ENCODE measurements at places on chromosomes 5 and 9.

DNA sequence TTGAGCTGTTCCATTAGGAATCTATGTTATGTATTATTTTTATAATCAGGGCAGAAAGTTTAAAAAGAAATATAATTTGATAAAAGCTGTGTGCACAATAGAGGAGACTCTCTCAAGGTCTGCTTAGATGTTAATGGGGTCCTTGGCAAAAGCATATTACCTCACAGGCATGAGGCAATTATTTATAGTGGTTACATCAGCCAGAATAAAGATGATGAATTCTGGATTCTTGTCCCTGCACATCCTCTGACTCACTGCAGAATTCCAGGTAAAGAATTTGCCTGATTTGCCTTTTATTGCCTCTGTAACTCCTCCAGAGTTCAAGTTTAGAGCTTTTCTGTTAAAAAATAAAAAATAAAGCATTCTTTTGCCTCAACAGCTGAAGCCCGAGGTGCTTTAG lies 253.6 kb downstream of the MAST4 start:
- DNase-seq = peak; percentile 39

DNA sequence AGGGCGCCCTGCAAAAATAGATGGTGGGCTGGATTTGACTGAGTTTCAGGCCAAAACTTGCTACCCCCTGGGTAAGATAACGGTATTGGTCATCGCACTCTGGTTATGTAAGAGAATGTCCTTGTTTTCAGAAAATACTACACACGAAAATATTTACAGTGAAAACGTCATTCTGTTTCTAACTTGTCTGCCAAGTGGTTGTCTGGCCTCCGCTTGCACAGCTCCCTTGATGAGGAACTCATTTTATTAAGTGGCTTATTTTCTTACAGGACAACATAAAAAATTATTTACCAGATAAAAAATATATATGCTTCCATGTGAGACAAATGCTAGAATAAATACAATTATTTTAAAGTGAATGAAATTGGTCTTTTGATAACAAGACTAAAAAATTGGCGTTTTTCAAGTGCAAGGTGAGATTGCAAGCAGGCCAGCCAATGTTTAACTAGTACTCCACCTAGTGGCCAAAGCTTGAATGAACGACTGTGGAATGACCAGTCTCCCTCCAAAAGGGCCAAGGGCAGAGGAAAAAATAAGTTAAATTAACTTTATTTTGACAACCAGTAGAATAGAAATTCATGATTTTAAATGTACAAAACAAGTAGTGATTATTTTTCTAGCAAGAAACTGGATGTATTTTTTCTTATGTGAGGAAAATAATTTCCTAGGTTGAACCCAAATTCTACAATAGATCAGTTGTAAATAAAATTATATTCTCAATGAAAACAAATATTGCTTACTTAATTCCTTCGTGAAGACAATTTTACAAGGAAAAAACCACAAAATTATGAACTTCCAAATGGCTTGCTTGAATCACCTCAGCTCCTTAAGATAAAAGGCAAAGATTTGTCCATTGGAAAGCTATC lies 93.2 kb downstream of the ZFAND5 start:
- peak; percentile 72 for DNase-seq

GRCh38 chr5:38297830-38298608 lies 39.7 kb downstream of the EGFLAM start:
- DNase-seq = no peak

DNA sequence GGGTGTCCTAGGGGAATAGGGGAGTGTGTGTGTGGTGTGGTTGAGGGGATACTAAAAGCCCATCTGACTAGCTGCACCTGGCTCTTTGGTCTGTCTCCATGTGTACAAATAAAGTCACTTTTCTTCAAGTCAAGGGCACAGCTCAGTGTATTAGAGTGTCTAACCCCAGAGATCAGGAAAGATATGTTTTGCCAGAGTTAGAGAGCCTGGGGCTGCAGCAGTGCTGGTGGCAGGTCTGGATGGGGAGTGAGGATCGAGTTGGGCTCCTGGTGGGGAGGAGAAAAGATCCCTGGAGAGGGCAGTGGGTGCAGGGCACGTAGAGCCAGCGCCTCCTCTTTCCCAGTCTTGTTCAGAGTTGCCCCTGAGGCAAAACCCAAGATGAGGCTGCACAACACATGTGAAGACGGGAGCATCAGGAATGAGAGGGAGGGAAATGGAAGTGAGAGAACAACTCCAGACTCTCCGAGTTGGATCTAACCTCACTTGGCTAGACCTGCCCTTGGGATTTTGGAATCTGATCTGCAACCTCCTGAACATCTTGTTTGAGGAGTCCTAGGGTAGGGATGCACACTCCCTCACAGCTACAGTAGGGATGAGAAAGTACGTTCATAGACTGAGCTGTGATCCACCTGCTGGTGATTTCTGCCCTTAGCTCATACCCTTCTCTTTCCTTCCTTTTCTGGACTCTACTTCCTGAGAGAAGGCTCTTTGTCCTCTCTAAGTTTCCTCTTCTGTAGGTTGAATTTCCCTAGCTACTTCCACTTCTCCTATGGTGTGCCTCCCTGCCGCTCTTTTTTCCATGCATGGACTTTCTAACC lies 309.9 kb downstream of the ZSWIM6 start:
- DNase-seq = no peak

DNA sequence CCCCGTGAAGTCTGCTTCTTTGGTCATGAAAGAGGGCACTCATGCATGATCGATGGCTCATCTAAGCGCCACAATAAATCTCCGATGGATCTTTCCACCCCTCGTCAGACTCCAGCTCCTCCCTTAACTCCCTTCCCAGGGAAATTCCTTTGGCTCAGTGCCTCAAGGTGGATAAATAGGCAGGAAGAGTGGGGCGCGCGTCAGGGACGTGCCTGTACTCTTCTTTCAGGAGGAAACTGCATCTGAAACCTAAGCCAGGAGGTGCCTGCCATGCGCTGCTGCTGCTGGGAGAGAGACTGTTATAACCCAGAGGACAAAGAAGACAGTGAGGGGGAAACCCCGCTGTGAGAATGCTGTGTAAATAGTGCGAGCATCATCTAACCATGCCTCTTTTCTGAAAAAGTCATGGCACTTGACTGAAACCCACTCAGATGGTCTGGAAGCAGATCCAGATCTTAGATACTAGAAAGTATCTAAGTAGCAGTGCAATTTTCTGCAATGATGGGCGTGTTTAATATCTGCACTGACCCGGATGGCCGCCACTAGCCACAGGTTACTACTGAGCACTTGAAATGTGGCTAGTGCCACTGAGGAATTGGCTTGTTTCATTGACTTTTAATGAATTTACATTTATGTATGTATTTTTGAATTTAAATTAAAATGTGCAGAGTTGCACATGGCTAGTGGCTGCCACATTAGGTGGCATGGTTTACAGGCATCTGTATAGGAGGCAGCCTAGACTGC lies 120.3 kb upstream of the BASP1 start:
- no peak for DNase-seq

GRCh38 chr5:38650946-38651345 lies 94.5 kb upstream of the LIFR start:
- peak; percentile 74 for DNase-seq

- DNase-seq = no peak
Observed at GRCh38 chr5:103313056-103313455, 54.5 kb downstream of the MACIR start.

- DNase-seq = no peak
Observed at GRCh38 chr5:150166650-150167511, at the start of gene CDX1. CDX1 (plus strand) TSS chr5:150166778; CDS start chr5:150166877, 99 bp downstream.

- no peak for DNase-seq
Observed at GRCh38 chr5:77077829-77078176, 9.3 kb downstream of the ZBED3 start.

DNA sequence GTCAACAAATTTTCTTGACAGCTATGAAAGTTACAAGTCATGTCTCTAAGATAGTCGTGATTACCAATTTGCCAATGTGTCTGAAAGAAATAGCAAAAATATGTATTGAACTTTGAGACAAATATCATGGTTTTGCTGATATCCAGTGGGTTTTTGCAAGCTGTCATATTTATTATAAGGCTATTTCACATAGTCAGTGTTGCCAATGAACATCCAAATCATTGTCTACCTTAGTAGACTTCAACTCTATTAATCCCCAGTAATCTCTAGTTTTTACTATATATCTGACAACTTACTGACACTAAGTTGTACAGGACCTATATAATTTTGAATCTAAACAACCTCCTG lies 203.2 kb downstream of the TSSK1B start:
- DNase-seq = no peak

DNA sequence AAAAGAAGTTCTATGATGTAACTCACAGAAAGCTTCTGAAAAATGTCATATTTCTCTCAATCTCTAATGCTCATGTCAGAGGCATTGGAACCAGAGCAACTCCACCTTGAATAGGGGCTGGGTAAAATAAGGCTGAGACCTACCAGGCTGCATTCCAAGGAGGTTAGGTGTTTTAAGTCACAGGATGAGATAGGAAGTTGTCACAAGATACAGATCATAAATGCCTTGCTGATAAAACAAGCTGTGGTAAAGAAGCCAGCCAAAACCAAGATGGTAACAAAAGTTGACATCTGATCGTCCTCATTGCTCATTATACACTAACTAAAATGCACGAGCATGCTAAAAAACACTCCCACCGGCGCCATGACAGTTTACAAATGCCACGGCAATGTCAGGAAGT lies 411.1 kb upstream of the GRIA1 start:
- DNase-seq = peak; percentile 41

DNA sequence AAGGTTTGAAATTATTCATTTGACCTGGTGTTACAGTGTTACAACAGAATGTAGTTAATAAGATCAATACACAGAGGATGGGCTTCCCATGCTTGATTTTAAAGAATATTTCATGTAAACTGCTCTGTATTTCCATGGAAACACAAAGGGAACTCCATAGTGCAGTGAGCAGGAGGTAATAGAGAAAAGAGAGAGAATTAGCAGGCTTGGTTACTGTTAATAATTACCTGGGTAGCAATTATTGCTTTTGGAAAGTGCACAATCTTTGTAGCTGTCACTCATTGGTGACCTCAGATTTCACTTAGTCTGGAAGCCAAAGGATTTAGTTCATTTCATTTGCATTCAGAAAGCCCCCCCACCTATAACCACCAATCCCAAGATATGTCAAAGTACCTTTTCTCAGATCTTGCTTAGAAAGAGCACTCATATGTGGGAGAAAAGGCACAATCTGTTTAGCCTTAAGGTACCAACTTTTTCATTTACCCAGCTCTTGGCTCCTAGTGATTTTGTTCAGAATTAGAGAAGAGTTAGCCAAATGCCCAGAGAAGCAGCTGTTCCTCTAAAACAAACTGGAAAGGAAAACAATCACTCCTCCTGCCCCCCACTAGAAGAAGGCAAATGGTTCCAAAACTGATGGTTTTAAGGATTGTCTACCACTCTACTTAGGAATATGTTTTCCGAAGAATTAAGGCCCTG lies 234.5 kb upstream of the SLC24A2 start:
- DNase-seq = no peak

GRCh38 chr5:68279984-68280383 lies 64.4 kb downstream of the PIK3R1 start:
- no peak for DNase-seq

- DNase-seq = peak; percentile 56
Observed at GRCh38 chr5:6700074-6700684, 13.1 kb upstream of the TENT4A start.

GRCh38 chr5:149892594-149892993 lies 52.0 kb downstream of the PDE6A start:
- no peak for DNase-seq

GRCh38 chr5:156893517-156893916 lies 43.4 kb downstream of the PPP1R2B start:
- DNase-seq = no peak

DNA sequence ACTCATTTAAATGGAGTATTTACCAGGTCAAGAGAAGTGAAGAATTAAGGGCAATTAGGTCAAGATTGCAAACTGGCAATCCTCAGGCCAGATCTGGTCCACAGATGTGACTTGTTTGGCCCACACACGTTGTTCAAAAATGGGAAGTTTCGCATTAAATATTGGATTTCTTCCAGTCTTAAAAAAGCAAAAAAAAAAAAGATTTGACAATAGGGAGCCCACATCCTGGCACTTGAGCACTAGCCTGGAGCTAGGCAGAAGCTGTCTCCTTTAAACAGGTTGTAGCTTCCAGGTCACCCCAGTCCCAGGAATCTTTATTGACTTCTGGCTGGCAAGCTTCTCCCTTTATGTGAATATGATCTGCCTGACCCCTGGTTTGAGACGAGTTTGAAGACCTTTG lies 520.4 kb downstream of the RAB3C start:
- DNase-seq = no peak

DNA sequence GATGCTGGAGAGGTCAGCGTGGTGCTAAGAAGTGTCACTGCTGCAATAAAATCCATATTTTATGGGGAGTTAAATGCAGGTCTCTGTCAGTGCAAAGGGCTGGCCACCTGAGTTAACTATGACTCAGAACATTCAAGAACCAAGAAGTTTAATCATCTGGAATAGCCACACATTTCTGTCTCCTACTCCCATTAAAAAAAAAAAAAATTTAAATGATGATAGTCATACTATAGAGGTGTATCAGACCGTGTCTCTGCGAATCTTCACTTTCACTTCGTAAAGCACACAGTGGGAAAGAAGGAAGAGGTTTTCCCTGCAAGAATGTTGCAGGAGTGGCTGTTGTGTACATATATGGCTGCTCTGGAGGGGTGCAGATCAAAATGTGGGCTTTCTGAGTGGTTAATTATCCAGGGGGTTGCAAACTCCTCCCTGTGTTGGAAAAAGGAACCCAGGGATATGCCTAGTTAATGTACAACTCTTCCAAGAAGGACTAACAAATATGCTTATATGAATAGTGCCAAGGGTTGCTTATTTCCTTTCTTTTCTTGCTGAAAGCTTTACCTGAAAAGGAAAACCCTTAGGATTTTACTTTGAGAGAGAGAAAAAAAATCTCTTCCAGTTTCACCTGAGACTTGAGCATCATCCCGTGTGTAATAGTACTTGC lies 1.5 kb downstream of the CDH6 start:
- DNase-seq = peak; percentile 56

DNA sequence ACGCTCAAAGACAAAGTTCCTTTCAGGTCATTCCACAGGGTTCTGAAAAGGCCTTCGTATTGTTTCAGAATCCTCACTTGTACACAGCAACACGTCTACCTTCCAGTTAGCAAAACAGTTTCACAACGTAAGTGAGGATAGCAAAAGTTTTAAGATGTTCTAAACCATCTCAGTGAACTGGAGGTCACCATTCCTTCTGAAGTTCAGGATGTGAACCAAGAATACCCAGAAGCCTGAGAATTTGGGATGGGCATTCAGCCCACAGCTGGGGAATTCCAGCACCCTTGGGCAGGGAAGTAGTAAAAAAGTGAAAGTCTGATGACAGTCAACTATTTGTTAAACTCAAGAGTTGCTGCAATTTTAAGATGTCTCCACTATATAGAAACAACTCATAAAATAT lies 224.5 kb downstream of the BNC2 start:
- no peak for DNase-seq

DNA sequence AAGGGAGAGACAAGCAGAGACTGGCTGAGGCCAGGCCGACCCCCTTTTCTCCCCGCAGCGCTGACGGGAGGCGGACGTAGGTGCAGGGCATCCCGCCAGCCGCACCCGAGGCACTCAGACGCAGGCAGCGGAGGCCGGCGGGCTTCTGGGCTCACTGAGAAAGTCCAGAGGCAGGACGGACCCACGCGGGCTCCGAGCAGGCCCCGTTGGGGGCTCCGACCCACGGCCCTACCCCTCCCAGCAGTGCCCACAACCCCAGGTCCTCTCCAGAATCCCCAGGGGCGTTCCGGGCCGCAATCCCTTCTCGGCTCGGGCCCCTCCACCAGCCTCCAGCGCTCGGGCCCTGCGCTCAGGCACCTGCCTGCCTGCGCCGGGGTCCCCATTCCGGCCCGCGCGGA lies 543 bp downstream of the MTMR12 start:
- peak; percentile 56 for DNase-seq

- no peak for DNase-seq
Observed at GRCh38 chr9:7507566-7508270, 291.9 kb downstream of the DMAC1 start.

GRCh38 chr5:154721481-154722058 lies 33.6 kb upstream of the LARP1 start:
- DNase-seq = no peak
